ENCODE measurements at places on chromosomes 16 and 17. TPM values are rescaled to one million over a fixed set of nuclear protein-coding genes. Genes with fewer than 3 reads are reported as not detected.

- DNase-seq, result no peak
These were observed 1.2 kb downstream of the CBX2 start for GRCh38 chr17:79779084-79779529.

DNA sequence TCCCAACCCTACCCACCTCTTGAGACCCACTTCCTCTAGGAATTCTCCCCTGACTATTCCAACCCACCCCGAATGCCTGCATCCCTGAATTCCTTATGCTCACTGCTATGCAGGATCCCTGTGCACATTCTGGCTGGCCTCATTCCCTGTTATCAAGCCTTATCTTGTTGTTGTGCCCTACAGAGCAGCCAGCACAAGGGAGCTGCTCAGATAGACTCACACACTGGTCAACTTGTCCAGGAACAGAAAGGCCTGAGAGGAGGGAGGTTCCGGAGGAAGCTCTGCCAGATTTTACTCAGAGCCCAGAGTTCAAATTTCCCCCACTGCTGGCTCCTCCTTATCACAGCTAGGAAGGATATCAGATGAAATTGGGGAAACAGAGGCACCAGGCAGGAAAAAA is 24.8 kb upstream of the MYO18A start:
- DNase-seq, result no peak

DNA sequence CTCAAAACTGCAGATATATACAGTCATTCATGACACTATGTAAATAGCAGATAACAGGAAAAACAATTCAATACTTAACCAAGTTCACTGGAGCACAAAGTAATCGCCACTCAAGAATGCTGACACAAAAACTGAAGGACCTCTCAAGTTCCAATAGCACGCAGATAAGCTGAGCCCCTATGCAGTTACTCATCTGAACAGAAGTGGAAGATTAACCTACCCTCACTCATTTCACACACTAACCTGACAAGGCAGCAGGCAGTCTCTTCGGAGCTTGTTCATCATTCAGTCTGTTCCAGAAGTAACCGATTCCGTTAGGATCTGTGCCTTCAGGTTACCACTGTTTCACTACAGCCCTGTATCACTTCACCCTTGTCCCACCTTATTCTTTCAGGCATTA is 6.0 kb downstream of the HELZ start:
- no peak for DNase-seq

The NPTX1 gene
- total RNA-seq, result not detected

DNA sequence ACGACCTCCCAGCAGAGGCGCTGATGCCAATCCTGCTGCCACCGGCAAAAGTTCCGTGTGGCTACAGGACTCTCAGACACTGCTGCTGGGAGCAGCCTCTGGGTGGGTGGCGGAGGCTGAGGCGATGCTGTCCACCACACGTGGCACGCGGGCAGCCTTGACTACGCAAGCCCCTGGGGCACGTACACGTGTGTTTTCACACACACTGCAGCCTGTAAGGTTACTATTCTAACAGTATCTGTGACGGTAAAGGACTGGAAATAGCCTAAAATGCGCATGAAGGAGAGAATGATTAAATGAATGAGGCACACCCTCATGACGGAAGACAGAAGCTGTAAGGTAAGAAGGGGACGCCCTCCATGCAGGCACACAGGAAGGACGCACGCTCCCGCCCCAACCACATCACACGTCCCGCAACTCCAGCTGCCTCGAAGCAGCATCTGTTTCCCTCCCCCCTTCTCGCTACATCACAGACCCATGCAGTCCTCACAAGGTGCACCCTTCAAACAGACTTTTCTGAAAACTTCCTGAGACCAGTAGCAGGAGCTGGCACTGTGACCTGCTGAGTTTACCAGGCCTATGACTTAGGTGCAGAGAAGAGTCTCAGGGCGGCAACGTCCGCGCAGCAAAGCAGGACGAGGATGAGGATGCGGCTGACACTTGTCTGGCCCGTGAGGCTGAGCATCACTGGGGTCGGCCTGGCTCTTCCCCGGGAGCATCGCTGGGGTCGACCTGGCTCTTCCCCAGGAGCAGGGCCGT is 28.7 kb upstream of the FASN start:
- DNase-seq, result no peak

DNA sequence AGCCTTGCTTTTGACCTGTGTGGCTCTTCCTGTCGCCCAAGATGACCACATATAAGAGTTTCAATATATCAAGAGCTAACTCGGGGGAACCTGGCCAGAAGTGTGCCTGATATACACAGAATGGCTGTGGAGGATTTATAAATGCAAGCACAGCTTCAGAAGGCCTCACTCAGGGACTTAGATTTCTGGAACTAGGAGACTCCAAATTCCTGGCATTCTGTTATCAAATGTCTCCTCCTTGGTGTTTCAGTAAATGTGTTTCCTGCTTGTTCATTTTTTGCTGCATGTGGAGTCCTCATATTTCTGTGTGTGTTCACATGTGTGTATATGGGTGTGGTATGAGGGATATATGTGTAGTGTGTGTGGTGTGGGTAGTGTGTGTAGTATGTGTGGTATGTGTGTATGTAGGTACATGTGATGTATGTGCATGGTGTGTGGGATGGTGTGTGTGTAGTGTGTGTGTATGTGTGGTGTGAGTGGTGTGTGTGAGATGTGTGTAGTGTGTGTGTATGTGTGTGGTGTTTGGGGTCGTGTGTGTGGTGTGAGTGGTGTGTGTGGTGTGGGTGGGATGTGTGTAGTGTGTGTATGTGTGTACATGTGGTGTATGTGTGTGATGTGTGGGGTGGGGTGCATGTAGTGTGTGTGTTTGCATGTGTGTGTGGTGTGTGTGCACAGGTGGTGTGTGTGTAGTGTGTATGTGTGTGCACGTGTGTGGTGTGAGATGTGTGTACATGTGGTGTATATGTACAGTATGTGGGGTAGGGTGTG is 981 bp upstream of the CD300H start:
- no peak for DNase-seq

The SCNN1B gene
- total RNA-seq, result 28.7 TPM

The ACSM5 gene
- total RNA-seq, result not detected

The BIRC5 gene
- total RNA-seq, result 33.1 TPM

DNA sequence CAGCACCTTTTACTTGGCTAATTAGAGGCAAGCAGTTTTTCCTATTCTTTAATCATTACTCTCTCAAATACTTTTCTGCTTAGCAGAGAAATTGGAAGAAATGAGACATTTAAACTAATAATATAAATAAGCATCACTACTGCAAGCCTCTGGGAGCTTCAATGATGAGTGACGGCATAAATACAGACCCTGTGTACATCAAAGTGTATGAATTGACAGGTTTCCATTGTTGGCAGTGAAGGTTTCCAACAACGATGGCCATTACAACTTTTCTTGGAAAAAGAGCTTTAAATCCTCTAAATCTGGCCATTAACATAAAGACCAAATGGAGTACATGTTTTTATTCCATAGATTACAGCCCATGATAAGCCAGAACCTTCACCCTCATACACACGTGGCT is 39.4 kb upstream of the CACNG5 start:
- no peak for DNase-seq

- no peak for DNase-seq
These were observed 9.4 kb upstream of the NPTX1 start for GRCh38 chr17:80485846-80486245.

The MYADML2 gene
- total RNA-seq, result not detected

GRCh38 chr17:73785496-73785895 is 141.3 kb upstream of the SDK2 start:
- DNase-seq, result no peak

The FBXO39 gene
- total RNA-seq, result 2.9 TPM

- no peak for DNase-seq
These were observed 14.9 kb upstream of the RBFOX3 start for GRCh38 chr17:79625706-79626105.

GRCh38 chr16:77113835-77114234 is 77.2 kb upstream of the MON1B start:
- no peak for DNase-seq

- DNase-seq, result no peak
These were observed 40.5 kb upstream of the RASD1 start for GRCh38 chr17:17536702-17537101.

- DNase-seq, result no peak
These were observed 30.3 kb downstream of the IRF8 start for GRCh38 chr16:85929259-85929721.

The CNGB1 gene
- not detected for total RNA-seq

DNA sequence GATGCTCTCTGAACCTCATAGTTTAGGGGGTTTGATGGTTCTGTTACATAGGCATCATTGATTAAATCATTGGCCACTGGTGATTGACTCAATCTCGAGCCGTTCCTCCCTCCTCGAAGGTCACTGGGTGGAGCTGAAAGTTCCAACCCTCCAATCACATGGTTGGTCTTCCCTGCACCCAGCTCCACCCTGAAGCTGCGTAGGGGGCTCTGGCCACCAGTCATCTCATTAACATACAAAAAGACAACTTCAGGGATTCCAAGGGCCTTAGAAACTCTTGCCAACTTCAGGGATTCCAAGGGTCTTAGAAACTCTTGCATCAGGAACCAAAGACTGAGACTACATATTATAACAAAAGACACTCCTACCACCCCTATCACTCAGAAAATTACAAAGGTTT is 306.5 kb upstream of the TNRC6C start:
- DNase-seq, result no peak

GRCh38 chr17:4001048-4001590 is 36.9 kb upstream of the ATP2A3 start:
- no peak for DNase-seq

The CSH1 gene
- total RNA-seq, result not detected

DNA sequence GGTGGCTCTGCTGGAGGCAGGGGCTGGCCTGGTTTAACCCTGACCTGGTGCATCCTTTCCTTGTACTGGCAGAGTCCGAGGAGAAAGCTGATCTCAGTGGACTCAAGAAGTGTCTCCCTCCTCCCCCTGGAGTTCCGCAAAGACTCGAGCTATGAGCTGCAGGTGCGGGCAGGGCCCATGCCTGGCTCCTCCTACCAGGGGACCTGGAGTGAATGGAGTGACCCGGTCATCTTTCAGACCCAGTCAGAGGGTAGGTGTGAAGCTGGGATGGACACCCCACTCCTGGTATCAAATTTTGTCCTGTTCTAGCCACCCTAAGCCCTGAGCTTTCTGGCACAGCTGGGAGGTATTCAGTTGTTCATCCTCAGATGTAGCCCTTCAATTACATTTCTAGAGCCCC is 42.5 kb downstream of the IL21R start:
- DNase-seq, result no peak

DNA sequence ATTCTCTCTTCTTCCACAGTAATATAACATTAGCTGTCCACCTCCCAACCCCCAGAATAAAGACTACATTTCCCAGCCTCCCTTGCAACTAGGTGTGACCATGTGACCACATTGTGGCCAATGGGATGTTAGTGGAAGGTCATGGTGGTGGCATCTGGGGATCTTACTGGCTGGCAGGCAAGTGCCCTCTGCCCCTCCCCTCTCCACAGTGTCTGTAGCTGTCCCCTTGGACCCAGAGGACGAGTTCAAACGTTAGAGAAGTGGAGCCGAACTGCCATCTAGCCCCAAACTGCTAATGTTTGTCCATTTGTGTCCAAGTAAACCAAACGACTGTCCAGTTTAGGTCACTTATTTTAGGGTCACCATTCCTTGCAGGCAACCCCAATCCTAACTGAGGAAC is 26.6 kb upstream of the KCNG4 start:
- no peak for DNase-seq

The TNFRSF12A gene
- total RNA-seq, result 46.0 TPM

GRCh38 chr17:80349151-80349651 is 65.8 kb upstream of the ENDOV start:
- no peak for DNase-seq

- no peak for DNase-seq
These were observed 41.2 kb downstream of the NFATC3 start for GRCh38 chr16:68126395-68126794.

GRCh38 chr16:75138233-75138632 is 10.1 kb upstream of the ZFP1 start:
- no peak for DNase-seq

The EPX gene
- total RNA-seq, result not detected

The ATAD5 gene
- total RNA-seq, result 2.5 TPM

The SRP68 gene
- 78.0 TPM for total RNA-seq

The SDF2 gene
- total RNA-seq, result 32.4 TPM

DNA sequence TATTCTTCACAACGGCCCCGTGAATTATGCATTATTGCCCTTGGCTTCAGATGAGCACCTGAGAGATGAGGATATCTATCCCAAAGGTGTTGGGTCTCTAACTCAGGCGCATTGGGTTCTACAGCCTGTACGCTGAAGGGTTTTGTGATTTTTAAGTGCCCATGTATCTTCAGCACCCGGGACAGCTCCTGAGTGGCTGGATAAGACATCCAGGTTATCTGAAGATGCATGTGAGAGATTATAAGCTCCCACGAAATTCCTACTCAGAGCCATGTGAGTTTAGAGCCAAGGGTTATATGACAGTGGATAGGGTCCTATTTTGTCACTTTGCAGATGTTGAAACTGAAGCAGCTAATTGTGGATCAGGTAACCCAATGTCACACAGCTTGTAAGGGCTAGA is 612.3 kb upstream of the EEF2KMT start:
- DNase-seq, result no peak

GRCh38 chr16:59773330-59773729 is 1039.2 kb upstream of the GOT2 start:
- DNase-seq, result no peak

DNA sequence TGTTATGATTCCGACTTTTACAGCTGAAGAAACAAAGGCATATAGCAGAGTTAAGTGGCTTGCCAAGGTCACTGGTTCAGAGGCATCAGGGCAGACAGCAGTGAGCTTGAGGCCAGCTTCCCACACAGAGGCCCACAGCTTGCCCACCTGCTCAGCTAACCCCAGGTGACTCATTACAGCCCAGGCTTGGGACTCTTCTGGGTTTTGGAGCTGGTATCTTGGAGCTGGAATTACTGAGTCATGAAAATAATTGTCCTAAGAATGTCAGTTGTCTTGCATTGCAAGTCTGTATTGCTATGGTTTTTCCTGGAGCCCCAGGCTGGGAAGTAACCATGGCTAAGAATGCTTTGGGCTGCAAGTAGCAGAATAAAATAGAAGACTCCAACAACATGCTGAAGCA is 32.4 kb upstream of the IRX3 start:
- DNase-seq, result no peak

The CFAP97D1 gene
- not detected for total RNA-seq

The LITAF gene
- 41.1 TPM for total RNA-seq

DNA sequence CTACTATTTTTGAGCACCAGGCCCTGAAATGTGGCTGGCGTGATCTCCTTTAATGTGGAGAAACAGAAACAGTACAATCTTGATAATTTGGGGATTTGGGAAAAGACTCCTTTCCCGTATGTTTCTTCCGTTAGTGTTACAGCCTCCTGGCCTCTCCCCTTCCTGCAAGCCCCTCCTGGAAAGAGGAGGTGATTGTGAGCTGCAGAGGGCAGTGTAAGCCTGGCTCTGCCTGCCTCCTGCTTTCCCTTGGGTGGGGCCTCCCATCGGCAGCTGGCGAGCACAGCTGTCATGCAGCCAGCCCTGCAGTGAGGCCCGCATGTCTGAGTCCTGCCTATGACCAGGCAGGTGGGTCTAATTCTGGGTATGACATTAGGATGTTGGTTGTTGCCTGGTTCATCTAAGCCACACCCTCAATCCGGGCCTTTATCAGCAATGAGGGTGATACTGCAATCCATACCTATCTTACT is 48.7 kb upstream of the WSB1 start:
- DNase-seq, result peak; percentile 48
